ENCODE measurements at places on chromosomes 6 and 20. TPM values are rescaled to one million over a fixed set of nuclear protein-coding genes. Genes with fewer than 3 reads are reported as not detected.

Gene KCNG1
- 1.6 TPM for total RNA-seq

Gene ERVFRD-1
- not detected for total RNA-seq

Gene SSTR4
- not detected for total RNA-seq

Gene SIM1
- total RNA-seq = not detected

Gene BMP6
- total RNA-seq = 0.46 TPM

Gene ISM1
- 0.34 TPM for total RNA-seq

Gene FKBP1A
- 252 TPM for total RNA-seq
